ENCODE measurements at places on chromosomes 6 and 20.

DNA sequence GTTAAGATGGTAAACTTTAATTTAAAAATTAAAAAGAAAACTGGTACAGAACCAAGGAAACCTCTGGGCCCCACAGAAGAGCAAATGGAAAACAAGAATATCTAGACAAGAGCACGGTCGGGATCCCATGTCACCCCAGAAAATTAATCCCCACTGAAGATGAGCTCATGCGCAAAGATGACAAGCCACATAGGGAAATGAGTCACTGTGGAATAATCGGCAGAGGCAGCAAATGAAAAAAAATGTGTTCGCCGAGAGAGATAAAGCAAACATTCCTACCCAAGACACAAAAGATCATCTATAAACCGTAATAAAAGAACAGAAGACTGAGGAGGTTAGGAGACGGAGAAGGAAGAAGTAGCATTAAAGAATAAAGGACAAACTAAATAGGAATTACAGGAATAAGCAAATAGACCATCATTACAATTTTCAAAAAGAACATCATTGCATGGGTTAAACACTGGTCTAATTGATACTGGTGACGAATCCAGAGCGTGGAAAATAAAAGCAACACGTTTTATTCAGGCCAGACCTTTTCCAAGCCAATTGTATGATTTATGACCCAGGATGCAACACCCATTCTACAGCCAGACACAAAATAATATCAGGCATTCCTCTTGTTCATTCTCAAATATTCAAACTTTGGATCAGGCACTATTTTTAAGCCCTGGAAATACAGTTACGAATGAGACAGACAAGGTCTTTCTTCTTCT, 138.0 kb upstream of the ARID1B start:
- DNase-seq = no peak

DNA sequence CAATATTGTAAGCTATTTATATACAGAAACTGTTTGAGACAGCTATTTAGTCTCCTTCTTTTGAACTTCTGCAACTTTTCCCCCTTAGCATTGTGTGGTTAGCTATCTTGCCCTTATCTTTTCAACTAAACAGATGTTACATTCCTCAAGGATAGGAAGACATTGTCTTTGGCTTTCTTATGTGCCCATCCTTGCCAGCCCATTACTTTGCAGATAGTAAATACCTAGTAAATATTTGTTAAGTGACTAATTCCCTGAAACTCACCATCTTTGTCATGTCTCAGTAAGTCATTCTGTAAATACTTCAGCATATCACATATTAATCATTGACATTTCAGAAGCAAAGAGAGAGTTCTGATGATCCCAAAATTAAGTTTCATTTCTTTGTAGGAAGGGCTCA, 69.1 kb upstream of the FLRT3 start:
- DNase-seq = no peak

DNA sequence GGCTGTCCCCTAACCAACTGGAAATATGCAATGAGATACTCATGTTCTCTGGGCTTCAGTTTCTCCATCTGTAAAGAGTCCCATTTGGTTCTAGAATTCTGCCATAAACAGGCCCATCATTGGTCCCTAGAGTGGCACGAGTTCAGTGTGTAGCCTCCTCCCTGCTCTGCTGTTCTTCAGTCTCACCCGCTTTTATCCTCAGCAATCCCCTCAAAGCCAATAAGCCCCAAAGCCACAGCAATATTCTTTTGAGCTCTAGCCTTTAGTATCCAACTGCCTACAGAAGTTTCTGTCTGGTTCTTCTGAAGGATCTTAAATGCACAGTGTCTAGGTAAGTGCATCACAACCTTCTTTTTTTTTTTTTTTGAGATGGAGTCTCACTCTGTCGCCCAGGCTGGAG, 9.8 kb upstream of the MRPS18A start:
- DNase-seq = no peak

DNA sequence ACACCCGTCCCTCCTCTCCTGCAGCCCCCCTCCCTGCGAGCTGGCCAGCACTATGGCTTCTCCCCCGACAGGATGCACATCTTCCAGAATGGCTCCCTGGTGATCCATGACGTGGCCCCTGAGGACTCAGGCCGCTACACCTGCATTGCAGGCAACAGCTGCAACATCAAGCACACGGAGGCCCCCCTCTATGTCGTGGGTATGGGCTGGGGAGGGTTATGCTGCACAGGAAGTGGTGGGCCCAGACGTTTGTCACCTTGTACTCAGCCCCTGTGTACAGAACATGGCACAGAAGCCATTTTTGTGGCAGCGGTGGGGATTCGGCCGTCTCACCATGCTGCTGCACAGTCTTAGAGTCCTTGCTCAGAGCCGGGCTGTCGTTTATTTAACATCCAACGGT, 29.0 kb upstream of the SRF start:
- no peak for DNase-seq

GRCh38 chr6:110552076-110552475, 75.7 kb upstream of the SLC22A16 start:
- no peak for DNase-seq

DNA sequence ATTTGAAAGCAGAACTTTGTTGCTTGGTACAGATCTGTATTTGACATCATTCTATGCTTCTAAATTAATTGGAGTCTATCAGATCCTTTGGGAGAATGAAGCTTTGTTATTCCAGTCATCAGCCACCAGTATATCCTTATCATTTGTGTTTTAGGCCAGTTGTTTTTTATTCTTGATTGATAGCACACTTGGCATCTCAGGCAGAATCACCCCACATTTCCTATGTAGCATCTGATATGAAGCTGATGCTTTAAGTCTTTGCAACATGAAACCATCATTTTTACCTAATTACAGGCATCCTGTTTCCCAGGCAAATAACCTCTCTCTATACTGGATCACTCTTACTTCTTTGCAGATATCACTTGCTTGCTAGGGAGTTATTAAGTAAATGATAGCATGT, 20.7 kb upstream of the RNGTT start:
- peak; percentile 19 for DNase-seq

- DNase-seq = no peak
These were observed 278.8 kb upstream of the RUNX2 start for GRCh38 chr6:45049188-45049843.

GRCh38 chr6:128323011-128323410, 197.4 kb downstream of the PTPRK start:
- no peak for DNase-seq

DNA sequence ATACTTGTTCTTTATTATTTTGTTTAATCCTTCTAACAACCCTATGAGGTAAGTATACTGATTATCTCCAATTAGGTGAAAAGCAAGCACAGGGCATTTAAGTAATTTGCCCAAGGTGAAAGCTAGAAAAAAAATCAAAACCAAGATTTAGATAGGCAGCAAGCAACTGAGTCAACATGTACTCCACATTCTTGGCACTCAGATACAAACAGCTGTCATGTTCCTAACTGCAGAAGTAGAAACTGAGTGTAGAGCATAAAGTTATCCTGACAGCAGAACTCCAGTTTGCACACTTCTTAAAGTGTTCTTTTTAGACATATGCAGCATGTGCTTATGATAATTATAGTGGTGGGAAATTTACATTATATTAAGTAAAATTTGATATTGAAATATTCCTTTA, 278.1 kb downstream of the MEI4 start:
- no peak for DNase-seq

DNA sequence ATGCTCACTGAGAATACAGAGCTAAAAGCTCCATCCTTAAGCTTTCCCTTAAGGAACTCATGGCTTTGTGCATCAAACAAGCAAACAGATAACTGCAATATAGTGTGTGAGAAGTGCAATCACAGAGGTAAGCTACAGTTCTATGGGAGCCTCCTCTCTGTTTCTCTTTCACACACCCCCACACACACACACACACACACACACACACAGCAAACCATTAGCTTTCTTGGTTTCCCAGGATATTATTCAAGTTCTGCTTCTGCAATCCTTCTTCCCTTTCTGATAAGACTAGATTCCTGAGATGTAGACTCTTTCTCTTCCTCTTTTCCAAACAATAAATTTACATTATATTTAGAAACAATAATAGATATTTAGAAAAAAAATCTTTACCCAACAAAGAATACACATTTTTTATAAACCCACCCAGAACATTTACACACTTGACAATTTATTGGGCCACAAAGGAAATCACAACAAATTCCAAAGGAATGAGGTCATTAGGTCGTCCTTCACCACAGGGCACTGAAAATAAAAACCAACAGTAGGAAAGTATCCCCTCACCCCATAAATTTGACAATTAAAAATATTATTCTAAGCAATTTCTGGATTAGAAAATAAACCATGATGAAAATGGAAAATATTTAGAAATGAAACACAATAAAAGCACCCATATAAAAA, 9.3 kb upstream of the GFOD1 start:
- DNase-seq = no peak

- DNase-seq = no peak
These were observed 183.4 kb downstream of the ANKRD60 start for GRCh38 chr20:58044931-58045555.

GRCh38 chr20:25439328-25439727, 31.9 kb downstream of the GINS1 start:
- DNase-seq = no peak

GRCh38 chr6:117432273-117432672, 6.5 kb upstream of the ROS1 start:
- no peak for DNase-seq

- no peak for DNase-seq
These were observed 43.6 kb downstream of the CTCFL start for GRCh38 chr20:57481281-57481711.

DNA sequence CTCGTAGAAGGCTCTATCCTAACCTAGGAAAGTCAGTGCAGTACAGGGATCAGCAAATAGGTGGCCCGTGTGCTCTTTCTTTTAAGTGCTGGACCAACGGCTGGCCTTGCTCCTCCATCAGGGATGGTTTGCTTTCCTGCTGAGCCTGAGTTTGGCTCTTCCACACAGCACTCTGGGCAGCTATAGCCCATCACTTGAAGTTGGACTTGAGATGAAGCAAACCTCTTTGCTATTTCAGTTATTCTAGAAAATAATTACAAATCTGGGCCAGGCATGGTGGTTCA, 66.9 kb upstream of the KCNK16 start:
- DNase-seq = no peak

- DNase-seq = no peak
These were observed 45.1 kb upstream of the SLC22A23 start for GRCh38 chr6:3501826-3502500.

DNA sequence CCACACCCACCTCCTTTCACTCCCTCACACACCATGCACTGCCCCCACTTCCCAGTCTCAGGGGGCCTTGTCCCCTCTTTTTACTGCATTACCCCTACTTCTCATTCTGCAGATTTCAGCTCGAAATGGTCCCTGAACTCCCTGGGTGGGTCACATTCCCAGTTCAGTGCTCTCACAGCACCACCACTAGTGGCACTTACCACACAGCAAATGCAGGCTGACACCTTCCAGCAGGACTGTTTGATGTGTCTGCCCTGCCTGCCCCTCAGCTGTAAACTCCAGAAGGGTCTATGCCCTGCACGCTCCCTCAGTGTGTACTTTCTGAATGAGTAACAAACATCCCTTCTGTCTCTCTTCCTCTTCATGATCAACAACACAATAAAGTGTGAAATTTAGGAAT, 4.0 kb downstream of the DYNLT1 start:
- no peak for DNase-seq

- DNase-seq = no peak
These were observed 84.2 kb downstream of the FOXF2 start for GRCh38 chr6:1473598-1473997.

- no peak for DNase-seq
These were observed 95.7 kb downstream of the FILIP1 start for GRCh38 chr6:75397656-75398465.

- no peak for DNase-seq
These were observed 258.5 kb downstream of the KHDC1L start for GRCh38 chr6:72966628-72967280.

DNA sequence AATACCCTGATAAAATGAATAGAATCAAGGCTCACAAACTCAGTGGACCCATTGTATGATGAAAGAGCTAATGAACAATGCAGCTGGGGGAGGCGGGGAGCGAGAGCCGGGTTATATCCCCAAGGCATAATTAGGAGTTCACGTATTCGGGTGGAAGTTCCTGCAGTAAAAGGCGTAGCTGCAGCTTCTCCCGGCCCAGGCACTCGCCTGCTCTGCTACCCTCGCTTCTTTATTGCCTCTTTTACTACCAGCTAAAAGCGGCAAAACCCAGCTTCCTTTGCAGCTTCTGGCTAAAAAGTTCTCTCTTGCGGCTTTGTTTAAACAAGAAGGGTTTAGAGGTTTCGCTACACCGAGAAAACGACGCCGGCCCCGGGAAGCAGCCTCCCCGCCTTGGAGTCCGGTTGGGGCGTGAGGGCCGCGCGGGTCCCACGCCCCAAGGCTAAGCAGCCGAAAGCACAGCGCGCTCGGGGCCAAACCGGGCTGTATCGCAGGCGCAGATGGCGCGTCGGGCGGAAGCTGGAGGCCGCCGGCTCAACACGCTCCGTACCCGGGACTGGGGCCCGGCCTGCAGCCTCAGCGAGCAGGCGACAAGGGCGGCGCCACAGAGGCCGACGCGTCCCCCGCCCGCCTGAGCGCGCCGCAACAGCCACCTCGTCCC, 1.6 kb downstream of the ZBTB2 start:
- no peak for DNase-seq

GRCh38 chr6:145669627-145670034, 65.7 kb downstream of the EPM2A start:
- DNase-seq = no peak

Data from NCI-H1436 treated with DMSO at 0.1 percent for 48 hours (cell line).